ENCODE measurements at places on chromosomes 1 and 21. TPM values are rescaled to one million over a fixed set of nuclear protein-coding genes. Genes with fewer than 3 reads are reported as not detected.

Gene AKR7A3
- not detected for total RNA-seq

GRCh38 chr1:6059866-6060265 is 14.2 kb downstream of the KCNAB2 start:
- DNase-seq = no peak

- no peak for DNase-seq
These were observed 36.9 kb downstream of the SLC35A3 start for GRCh38 chr1:100006688-100007087.

GRCh38 chr1:110523011-110523410 is 4.0 kb upstream of the KCNA10 start:
- no peak for DNase-seq

DNA sequence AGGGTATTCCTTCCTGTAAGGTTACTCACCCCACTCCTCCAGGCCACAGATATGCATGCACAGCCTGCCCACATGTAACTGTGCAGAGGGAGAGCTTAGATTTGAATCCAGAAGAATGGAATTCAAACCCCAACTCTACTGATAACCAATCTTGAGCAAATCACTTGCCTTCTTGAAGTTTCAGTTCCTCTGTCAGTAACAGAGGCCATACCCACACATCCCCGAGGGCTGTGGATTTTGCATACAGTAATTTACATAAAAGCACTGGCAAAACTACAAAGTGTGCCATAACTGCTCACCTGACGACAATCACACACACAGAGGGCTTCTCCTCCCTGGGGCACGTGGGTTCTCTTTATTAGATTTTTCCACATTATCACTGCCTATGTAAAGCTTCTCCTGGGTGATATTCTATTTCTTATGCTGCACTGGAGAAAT is 18.6 kb downstream of the CD247 start:
- DNase-seq = no peak

Gene CD2
- total RNA-seq = 0.51 TPM

- DNase-seq = no peak
These were observed 24.4 kb downstream of the DUSP10 start for GRCh38 chr1:221717485-221717853.

GRCh38 chr1:57431400-57431799 is 7.5 kb upstream of the DAB1 start:
- DNase-seq = no peak

DNA sequence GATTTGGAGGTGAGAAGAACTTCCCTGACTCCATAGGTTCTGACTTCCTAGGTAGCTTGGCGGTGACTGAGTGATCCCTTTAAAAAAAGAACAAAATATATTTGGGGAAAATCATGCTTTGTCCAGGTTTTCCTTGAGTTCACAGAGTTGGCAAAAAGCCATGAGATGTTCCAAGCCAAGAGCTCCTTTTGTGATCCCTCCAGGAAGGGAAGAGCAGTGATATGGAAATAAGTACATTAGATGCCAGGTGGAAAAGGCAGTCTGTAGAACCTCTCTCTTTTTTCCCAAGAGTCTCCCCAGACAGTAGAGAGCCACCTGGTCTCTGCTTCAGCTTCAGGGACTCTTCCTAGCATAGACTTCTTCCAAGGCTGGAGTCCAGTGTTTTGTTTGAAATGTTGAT is 10.2 kb downstream of the TLCD4 start:
- no peak for DNase-seq

Measured in Right ventricle myocardium superior (tissue), 1 donor.